Central memory CD4-positive, alpha-beta T cell (primary cell): ENCODE measurements at places on chromosomes 7 and 10.
A peak's percentile ranks its signal among the peaks of the same experiment; 100 is the strongest.

DNA sequence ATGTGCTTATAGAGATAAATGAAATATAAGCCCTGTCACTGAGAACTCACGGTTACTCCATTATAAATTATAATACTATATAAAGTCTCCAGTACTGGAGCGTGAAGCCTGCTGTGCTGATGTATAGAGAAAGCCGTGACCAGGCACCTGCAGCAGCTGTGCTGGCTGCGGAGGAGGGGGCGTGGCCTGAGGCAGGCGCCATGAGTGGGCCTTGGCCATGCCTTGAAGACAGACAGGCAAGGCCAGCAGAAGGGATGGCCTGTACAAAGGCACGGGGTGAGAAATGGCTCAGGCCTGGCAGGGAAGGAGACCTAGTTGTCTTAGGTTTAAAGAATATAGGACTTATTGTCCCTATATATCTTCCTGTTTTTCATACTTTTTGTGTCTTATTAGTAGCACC lies 218.5 kb upstream of the STK17A start:
- DNase-seq: no peak

- DNase-seq: peak; percentile 52
These were observed 15.6 kb upstream of the RFC2 start for GRCh38 chr7:74269757-74270277.

DNA sequence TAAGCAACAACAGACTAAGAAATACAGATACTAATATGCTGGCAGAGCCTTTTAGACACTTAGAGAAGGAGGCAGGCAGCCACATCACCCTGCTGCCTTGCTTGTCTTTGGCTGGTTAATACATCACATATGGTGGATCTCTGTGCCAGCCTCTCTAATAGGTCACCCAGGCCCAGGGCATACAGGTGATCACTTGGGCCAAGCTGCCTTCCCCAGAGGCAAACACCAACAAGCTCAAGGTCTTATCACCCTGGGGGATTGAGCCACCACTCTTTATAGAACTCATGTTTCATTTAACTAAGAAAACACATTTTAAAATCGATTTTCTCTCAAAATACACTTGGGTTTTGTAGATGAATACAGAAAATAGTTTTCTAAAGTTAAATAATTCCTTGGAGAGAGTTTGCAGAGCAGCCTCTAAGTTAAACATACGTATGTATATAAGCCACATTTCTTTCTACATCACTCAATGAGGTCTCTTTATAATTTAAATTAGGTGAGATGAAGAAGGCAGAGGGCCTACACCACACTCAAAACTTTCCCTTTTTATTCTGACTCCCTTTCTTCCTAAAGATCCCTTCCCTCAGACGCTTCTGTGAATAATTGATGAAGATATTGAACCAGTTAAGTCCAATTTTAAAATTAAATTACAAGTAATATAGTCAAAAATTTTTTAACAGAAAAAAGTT lies 556.8 kb upstream of the GHITM start:
- DNase-seq: no peak

- no peak for DNase-seq
These were observed 184.0 kb upstream of the LYZL1 start for GRCh38 chr10:29104661-29105399.

DNA sequence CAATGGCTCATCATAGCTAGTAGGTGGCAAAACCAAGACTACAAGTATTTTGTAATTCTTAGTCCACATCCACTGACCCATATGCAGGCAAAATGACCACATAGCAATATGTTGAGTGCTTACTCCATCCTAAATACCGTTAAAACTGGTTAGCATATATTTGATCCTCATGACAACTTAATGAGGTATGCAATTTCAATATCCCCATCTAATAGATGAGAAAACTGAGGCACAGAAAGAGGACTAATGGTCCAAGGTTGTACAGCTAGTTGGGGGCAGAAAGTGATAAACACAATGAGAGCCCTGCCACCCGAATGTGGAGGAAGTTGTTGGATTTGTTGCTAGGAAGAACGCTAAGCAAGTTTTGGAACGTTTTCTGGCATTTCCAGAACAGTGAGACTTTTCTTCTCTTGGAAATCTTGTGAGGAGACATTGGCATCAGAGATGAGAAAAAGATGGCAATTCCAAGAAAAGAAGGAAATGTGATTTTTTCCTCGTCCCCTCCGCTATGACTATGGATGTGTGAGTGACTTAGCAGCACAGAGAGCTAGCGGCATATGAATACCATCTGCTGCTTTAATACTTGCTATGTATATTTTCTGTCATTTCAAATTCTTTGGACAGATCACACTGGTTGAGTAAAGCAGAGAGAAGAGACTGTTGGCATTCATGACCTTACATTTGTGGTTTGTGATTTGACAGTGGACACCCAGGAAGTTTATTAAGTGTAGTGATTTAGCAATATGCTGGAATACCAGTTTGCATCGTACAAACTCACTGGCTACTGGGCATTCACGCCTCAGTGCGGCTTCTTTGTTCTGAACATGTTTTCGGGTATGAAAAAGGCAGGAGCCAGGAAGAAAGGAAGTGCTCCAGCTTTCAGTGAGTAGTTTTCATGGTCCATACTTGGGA lies 51.5 kb downstream of the NRCAM start:
- DNase-seq: no peak

DNA sequence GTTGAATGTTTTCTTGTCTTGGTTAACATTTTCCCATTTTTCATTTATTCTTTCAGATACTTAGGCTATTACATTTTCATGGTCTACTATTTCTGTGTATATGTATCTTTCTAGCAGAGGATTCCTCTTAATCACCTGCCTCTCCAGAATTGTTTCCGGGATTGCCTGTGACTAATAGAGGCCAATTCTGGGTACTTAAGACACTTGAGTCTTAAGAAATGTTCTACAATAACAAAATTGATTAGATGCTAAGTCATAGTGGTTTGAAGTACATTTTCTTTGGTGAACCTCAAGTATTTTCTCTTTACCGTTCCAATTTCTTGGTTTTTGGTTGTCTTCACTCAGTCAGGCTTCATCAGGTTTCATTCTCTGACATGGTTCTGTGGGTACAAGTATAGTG lies 26.4 kb downstream of the BBS9 start:
- no peak for DNase-seq

GRCh38 chr10:124612611-124613498 lies 131.3 kb downstream of the FAM53B start:
- peak; percentile 24 for DNase-seq

DNA sequence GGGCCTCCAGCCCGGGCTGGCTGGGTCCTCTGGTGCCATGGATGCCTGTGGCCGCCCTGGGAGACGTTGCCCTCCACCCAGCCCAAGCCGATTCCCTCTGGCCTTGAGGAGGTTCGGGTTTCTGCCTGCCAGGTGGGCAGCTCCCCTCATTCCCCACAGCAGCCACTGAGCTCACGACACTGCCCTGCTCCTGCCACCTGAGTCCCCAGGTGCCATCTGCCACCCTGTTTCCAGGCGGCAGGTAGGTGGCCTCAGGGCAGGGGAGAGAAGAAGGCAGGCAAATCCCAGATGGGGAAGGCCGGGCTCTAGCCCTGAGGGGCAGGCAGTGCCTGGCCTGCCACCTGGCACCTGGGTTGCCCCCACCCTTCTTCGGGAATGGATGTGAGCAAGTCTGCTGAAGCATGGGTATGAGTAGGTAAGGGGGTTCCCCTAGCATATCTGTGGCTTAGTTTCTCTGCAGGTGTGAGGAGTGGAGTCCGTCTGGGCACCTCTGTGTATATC lies 92.2 kb upstream of the PPIF start:
- DNase-seq: no peak

DNA sequence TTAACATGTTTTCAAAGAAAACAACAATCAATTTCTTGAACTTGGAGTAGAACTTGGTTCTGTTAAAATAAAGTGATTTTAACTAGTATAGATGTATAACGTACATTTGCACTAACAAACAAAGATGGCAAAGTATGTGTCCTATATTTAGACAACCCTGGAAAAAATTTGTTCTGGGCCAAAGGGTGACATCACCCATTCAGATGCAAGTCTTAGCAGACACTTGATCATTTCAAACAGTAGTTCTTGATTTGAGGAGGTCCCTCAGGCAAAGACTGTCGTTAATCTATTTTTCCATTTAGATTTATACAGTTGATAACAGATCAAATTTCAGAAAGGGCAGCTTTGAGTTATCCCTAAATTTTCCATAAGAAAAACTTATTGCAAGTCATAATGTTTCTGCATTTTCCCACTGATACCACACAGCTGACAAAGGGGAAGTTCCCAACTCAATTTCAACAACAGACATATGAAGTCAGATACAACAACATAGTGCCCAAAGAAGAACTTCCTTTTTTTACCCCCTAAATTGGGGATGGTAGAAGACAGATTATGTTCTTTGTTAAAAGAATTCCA lies 5.2 kb downstream of the NMT2 start:
- DNase-seq: no peak

GRCh38 chr10:70070834-70071233 lies 18.2 kb downstream of the MACROH2A2 start:
- no peak for DNase-seq

DNA sequence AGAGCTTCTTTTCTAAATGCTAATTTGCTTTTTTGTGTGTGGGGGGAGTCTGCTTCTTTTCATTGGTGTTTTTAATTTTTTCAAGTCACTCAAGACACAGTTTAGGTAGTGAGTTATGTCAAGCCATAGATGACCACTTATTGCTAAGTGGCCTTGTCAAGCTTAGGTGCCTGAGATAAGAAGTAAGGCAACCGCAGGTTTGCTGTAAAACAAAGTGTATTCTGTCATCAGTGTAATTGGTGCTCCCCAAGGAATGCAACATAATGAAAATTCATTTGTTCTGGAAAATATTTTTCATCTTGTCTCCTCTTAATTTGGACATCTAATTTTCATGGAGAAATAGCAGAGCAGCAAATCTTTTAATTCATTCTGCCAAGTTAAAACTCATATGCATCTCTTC lies 249.6 kb downstream of the EXOC4 start:
- DNase-seq: no peak

DNA sequence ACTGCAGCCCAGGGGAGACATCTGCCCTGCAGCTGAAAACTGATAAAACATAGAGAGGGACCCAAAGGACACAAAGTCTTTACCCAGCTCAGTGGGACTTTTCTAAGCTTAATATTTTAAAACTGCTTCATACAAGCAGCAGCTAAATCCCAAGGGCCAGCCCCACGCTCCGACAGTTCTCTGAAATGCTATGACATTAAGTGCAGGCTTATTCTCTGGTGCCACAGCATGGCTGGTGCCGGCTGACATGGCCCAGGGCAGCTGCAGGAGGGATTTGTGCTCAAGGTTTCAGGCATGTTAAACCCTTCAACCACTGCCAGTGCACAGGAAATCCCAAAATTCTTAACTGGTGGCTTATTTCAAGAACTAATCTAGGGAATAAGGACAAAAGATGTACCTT lies 170.9 kb downstream of the PARD3 start:
- no peak for DNase-seq

DNA sequence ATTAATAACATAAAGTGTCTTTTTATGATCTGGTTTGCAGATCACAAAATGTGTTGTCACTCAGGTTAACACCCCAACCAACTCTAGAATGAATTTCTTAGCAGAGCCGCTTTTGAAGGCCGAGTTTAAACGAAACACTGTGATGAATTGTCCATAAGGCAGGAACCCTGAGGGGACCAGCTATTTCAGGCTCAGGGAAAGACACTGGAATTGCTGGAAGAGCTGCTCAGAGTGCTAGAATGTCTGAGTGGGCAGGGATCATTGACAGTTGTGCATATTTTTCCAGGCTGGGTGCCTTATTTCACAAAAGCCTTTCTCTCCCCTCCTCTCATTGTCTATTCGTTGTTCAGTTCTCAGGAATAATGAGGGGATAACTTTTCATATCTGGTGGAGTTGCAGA lies 68.7 kb upstream of the PRKG1 start:
- no peak for DNase-seq

- DNase-seq: no peak
These were observed 12.7 kb upstream of the NEBL start for GRCh38 chr10:20909801-20910200.

- DNase-seq: no peak
These were observed 563.3 kb downstream of the PTPRN2 start for GRCh38 chr7:158024351-158024715.

- DNase-seq: peak; percentile 58
These were observed 47.5 kb downstream of the FAM53B start for GRCh38 chr10:124696446-124697392.

DNA sequence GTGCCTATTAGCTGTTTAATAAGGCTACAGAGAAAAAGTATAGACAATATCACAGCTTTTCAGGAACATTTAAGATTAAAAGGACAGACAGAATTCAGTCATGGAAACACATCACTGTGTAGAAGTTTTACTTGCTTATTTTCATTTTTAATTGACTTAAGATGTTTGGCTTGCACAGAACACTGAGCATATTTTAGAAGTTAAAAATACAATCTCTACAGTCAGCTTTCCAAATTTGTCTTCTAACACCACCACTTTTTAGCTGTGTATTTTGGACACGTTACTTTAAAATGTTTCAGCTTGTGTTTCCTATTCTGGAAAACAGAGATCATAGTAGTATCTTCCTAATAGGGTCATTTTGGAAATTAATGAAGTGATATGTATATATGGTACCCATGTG lies 11.8 kb downstream of the CFAP69 start:
- no peak for DNase-seq

DNA sequence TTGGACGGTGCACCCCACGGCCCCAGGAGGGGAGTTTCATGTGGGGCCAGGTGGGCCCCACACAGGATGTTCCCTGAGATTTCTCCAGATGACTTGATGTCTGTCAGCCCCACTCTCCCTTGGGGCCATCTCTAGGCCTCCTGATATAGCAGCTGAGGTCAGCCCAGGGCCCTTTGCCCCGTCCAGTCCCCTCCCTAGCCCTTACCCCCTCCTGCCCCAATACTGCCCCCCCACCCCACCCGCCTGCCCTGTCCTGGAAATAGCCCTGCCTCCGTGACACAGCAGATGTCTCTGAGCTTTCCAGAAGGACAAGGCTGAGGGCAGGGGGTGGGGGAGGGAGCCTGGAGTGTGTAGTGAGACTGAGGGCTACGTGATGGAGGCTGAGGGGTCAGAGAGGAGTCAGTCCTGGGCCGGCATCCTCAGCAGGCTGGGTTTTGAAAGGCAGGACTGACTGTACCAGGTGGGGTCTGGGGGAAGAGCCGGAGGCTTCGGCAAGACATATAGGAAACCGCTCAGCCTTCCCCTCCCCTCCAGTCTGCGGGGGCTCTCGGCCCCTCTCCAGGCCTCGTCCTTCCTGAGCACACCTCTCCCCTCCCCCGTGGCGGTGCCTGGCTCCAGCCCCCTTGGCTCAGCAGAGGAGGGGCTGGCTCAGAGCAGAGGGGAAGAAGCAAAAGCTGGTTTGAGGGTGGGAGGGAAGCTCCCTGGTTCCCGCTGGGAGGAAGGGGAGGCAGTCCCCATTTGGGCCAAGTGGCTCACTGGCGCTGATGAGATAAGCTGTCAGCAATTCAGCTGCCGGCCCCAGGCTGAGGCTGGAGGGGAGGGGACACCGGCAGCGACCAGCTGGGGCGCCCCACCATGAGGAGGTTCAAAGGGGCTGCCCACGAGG lies 2.0 kb downstream of the FLNC start:
- DNase-seq: no peak

GRCh38 chr7:158320328-158320727 lies 267.3 kb downstream of the PTPRN2 start:
- DNase-seq: no peak

- peak; percentile 17 for DNase-seq
These were observed 994 bp downstream of the SLC25A28 start for GRCh38 chr10:99619090-99619800.
